NB4 (cell line): ENCODE measurements at places on chromosomes 1 and 21.

DNA sequence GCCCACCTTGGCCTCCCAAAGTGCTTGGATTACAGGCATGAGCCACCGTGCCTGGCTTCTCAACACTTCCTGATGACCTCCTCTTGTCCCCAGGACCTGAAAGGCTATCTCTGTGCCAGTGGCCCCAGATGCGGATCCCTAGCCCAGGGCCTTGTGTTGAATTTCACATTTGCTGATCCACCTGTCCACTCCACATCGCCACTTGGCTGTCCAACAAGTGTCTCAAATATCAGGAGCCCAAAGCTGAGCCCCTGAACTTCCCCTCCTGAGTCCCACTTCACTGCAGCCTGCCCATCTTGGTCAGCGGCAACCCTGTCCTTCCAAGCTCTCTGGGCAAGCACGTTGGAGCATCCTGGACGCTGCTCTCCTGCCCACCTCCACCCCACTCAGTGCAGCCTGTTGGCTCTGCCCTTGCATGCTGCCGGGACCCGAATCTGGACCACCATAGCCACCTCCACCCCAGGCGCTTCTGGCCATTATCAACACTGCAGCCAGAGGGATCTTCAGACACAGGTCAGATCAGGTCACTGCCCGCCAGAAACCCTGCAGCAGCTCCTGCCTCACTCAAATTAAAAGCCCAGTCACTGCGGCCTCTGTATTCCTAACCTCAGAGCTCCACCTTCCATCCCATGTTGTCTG lies 352.5 kb upstream of the VAMP3 start:
- no peak for DNase-seq

- no peak for DNase-seq
Observed at GRCh38 chr21:33763582-33763899, 121.2 kb downstream of the ITSN1 start.

DNA sequence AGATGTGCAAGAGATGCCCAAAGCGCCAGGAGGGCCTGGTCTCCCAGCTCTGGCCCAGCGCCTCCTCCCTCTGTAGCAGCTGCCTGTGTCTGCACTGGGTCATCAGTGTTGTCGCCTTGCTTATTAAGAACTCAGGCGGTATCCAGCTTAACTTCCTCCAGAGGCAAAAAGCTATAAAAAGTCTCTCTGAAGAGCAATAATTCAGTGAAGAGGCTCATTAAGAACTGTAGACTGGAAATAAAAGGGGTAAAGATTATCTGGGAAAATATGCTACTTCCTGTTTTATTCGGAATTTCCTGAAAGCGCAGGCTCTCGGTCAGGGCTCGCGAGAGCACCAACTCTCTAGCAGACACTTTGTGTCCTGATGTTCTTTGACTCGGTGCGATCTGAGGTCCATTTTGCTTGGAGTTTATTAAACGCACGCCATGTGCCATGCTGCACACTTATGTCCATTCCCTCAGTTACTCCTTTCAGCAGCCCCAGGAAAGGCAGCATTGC lies 70.4 kb downstream of the MRPS6 start:
- no peak for DNase-seq

- DNase-seq = no peak
Observed at GRCh38 chr1:10738061-10739058, 58.1 kb downstream of the CASZ1 start.

- DNase-seq = no peak
Observed at GRCh38 chr1:7557301-7557891, 213.7 kb upstream of the VAMP3 start.

DNA sequence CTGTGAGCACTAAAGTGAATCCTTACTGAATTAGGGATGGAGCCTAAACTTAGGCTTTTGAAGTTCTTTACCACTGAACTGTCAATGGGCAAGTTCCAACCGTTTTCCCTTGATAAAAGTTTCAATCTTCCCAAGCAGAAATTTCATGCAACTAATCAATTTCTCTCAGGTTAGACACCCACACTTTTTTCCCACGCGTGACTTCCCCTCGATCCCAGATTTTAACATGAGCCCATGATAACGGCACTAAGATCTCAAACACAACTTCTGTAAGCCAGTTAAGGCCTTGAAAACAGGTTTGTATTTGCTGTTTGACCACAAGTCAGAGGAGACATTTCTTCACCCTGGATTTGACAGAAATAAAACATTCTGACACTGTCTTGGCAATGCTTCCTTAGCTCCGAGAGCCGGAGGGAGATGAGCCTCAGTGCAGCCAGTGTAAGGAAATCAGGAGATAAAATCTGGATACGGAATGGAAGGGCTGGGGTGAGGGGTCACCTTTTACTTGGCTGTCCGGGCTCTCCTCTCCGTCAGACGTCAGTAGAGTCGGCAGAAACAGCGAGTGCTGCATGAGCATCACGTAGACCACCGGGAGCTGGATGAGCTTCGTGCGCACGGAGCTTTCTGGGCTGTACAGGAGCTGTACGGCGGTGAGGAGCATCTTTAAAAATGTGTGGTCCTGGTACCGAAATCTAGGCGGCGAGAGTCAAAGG lies 39.7 kb downstream of the MRAP start:
- DNase-seq = no peak

DNA sequence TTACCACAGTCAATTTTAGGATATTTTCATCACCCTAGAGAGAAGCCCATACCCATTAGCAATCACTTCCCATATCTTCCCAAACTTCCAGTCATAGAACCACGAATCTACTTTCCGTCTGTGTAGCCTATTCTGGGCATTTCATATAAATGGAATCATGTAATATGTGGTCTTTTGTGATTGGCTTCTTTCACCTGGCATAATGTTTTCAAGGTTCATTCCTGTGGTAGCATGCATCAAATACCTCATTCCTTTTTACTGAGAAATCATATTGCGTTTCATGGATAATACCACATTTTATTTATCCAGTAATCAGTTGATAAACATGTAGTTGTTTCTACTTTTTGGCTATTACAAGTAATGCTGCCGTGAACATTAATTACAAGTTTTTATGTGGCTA lies 21.5 kb downstream of the DESI2 start:
- DNase-seq = no peak

DNA sequence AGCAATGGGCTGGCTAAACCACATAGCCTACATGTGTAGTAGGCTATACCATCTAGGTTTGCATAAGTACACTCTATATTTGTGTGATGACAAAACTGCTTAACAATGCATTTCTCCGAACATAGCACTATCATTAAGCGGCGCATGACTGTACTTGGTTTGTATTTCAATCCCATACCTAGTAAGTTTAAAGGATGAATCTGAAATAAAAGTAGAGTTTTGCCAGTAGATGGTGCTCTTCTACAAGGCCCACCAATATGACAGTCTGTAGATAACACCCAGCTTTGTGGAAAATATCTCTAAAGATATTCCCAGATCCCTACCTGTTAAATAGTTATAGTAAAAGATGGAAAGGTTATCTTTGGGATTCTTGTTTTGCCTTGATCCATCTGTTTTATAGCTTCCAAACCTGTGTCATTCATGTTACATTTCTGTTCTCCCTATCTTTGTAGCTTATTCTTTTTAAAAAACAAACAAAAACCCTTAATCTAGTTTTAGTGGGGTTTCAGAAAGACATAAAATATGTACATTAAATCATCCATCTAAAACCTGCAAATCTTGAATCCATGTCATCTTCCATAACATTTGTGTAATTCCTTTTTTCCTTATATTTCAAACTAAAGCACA lies 33.9 kb upstream of the ASPM start:
- peak; percentile 49 for DNase-seq

- no peak for DNase-seq
Observed at GRCh38 chr1:2443277-2444137, 31.1 kb upstream of the PEX10 start.

DNA sequence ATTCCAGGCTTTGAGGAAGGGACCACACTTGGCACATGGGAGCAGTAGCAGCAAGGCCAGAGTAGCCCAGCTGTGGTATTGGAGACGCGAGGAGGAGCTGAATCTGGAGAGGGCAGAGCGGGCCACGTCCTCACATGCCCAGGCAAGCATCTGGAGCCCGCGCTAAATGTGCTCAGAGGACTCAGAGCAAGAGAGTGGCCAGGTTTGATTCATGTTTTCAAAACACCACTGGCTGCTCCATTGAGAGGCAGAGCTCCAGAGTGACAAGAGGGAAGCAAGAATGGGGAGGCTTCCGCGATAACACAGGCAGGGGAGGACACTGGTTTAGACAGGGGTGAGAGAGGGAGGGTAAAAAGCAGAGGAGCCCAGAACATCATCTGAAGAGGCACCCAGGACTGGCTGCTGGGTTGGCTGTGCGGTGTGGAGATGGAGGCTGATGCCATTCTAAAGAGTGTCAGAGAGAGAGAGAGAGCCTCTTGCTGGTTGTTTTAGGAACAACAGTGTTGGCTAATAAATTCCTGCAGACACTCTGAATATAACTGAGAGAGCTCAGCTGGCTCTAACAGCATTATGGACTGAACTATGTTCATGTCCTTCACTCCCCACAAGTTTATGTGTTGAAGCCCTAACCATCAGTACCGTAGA lies 32.3 kb downstream of the RCAN1 start:
- DNase-seq = peak; percentile 62

GRCh38 chr1:95233319-95233736 lies 682 bp upstream of the RWDD3 start:
- no peak for DNase-seq

DNA sequence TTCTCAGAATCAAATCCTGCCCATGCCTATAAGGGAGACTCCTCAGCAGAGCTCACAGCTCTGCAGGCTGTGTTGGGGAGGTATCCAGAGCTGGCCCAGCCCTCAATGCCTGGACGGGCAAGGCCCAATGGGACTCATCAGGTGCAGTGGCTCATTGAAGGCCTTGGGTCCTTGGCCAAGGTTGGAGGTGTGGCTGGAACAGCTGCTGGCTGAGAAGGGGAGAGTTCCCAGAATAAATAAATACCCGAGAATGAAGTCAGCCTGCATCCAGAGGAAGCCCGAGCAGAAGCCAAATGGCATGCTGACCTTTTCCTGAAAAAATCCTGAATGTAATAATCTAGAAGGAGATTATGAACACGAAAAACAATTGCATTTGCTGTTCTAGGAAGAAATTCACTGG lies 25.2 kb upstream of the IKBKE start:
- no peak for DNase-seq

GRCh38 chr1:240475832-240476231 lies 136.1 kb downstream of the GREM2 start:
- no peak for DNase-seq

GRCh38 chr1:150696995-150697927 lies at the start of gene GOLPH3L:
Gene GOLPH3L, minus strand, starts transcription at chr1:150697154. Its CDS starts 2,316 bp downstream, at chr1:150694838.
- peak; percentile 98 for DNase-seq

DNA sequence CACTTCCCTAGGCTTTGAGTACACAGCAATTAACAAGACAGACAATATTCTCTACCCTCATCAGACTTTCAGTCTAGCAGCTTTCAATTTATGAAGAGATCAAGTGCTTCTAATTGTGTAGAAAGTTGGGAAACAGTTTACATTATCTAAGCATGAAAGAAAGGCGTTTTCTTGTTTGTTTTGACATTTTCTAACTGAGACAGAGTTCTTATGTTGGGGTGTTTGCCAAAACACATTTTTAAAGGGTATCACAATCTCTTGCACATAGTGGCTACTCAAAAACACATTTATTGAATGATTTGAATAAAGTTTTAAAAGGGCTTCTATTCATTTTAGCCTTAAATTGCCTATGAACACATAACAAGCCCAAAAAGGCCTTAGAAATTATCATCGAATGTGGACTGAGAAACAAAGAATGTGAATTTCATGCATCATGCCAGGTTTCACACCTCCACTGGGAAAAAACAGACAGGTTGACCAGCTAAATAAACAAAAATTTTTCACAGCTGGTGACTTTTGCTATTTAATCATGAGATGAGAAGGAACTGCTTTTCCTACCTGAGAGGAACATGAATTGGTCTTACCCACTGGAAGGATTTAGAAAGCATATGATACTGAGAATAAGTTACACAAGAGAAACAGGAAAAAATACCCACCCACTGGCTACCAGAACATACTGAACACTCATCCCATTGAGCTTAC lies 394.5 kb upstream of the PKN2 start:
- DNase-seq = no peak

DNA sequence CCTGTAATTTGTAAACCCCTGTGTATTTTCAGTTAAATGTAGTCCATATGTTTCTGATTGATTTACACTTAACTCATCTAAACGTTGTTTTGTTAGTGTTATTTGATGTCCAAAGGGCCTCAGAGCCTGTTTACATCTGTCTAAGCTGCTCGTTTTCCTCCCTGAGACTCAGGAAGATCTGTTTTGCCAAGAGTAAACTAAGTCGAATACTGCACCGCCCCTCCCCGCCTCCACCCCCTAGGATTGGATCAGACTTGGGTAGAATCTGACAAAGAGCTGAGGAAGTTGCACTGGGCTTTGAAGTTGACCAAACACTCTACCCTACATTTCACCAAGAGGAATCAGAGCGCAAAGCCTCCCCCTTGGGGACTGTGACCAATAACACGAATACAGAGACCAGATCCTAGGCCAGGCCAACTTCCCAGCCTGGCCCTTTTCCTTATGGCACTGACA lies 206.9 kb upstream of the LMO4 start:
- DNase-seq = no peak
